NCI-H1930 (cell line): ENCODE measurements at places on chromosomes 16 and 17.

- DNase-seq = no peak
These were observed 262.8 kb downstream of the ABCC12 start for GRCh38 chr16:47892999-47893398.

DNA sequence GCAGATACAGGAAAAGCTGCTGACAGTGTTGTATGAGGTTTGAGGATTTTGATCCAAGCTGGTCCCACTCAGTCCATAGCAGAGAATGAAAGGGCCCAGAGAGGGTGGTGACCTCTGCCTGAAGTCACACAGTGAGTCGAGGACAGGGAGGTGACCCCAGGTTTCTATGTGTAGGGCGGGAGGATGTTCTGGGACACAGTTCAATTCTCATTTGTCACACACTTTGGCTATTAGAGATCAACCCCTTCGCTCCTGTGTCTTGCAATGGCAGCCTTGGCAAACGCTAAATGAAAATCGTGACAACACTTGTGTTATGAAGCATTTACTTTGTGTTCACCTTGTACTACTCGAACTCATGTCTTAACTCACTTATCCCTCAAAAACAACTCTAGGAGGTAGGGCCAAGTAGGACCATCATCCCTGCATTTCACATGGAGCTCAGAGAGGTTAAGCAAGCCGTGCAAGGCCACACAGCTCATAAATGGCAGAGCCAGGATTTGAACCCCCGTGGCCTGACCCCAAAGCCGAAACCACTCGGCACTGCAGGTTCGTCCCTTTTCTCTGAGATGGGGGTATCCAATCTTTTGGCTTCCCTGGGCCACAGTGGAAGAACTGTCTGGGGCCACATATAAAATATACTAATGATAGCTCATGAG is 10.2 kb downstream of the DEXI start:
- DNase-seq = no peak

DNA sequence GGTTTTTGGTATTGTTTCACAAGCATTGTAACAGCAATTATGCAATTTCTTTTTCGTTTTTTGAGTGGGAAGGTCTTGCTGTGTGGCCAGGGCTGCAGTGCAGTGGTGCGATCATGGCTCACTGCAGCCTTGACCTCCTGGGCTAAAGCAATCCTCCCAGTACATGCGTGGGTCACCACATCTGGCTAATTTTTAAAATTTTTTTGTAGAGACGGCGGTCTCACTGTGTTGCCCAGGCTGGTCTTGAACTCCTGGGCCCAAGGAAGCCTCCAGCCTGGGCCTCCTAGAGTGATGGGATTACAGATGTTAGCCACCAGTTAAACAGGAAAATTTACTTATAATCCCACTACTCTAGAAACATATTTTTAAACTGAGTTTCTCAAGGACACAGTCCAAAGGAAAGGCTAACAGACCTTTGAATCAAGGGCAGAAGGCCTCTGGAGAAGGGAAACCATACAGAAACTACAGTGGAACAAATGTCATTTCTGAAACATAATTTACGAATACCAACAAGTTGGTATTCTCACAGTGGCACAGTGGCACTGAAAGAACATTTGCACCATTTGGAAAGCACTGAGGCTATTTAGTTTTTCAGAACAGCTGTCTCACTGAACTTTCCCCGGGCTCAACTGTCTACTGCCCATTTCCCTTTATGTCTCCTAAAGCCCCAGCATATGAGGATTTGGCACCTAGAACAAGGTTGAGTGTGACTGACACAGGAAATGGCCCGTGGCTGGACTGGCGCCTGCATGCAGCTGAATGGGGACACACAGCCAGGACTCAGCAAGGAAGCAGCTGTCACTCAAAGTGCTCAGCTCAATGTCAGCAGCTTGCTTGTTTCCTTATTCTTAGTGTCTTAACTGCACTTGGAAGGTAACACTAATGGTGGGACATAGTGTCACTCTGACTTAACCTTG is 2.8 kb upstream of the PRKAR1A start:
- no peak for DNase-seq

- no peak for DNase-seq
These were observed 1.2 kb upstream of the METTL26 start for GRCh38 chr16:637081-638018.

DNA sequence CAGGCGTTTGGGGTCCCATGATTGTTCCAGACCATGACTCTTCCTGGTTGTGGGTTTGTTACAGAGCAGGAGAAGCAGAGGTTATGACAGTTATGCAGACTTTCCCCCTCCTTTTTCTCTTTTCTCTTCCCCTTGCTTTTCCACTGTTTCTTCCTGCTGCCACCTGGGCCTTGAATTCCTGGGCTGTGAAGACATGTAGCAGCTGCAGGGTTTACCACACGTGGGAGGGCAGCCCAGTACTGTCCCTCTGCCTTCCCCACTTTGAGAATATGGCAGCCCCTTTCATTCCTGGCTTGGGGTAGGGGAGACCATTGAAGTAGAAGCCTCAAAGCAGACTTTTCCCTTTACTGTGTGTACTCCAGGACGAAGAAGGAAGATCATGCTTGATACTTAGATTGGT is 7.9 kb upstream of the TACO1 start:
- no peak for DNase-seq

- DNase-seq = no peak
These were observed 5.6 kb upstream of the TLCD2 start for GRCh38 chr17:1715803-1716075.

GRCh38 chr16:27425961-27426360 is 24.0 kb downstream of the IL21R start:
- DNase-seq = no peak

DNA sequence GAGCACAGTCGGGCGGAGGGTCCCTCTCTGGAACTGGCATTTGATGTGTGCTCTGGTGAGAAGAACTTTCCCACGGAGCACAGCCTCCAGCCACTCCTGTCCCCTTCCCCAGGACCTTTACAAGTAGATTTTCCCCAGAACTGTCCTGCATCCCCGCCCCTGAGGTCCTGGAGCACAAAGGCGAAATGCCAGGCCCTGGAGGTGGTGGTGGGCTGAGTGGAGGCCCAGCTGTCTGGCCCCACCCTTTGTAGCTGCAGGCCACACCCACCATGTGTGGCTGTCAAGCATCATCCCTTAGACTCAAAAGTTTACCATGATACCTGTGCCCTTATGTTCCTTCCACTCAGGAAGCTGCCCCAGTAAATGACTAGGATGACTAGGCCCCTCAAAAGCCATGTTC is 37.7 kb downstream of the PLD6 start:
- no peak for DNase-seq

DNA sequence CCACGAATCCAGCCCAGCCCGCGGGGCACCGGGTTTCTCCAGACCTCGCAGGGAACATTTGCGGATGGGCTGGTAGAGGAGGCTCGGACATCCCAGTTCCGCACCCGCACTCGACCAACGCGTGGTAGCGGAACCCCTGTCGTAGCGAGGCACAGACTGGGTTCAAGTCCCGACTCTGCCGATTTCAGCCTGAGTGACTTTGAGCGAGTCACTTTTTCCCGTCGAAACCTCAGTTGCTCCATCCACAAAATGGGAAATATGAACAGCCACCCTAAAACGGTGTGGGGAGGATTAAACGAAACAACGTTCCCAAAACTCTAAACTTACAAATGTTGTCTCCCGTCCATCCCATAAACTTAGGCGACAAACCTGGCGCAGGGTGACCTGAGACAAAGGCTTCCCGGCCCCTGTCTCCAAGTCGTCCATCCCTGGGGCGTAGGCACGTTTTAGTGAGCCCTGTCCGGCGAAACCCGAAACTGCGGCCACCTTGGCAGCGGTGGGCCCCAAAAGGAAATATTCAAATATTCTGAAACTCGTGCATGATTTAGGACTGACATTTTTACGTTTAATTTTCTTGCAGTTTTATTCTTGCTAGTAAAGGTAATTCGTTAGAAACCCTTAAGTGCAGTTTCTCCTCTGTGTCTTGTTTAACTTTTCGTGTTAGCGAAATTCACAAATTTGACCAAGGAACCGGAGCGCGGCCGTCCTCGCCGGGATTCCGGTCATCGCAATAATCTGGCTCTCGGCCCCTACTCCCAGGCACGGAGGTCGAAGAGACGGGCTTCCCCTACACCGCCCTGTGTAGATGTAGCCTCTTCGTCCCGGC is 1.9 kb upstream of the MLLT6 start:
- DNase-seq = no peak

- no peak for DNase-seq
These were observed 2.3 kb downstream of the PIEZO1 start for GRCh38 chr16:88782454-88783390.

GRCh38 chr17:13362341-13363122 is 239.2 kb downstream of the HS3ST3A1 start:
- no peak for DNase-seq

GRCh38 chr17:58333736-58334207 is 5.2 kb upstream of the TSPOAP1 start:
- DNase-seq = no peak

- DNase-seq = no peak
These were observed 80.3 kb upstream of the CES5A start for GRCh38 chr16:55955424-55955823.
